ENCODE measurements at places on chromosomes 2 and 18. TPM values are rescaled to one million over a fixed set of nuclear protein-coding genes. Genes with fewer than 3 reads are reported as not detected.

Gene EMILIN1
- total RNA-seq: 3.0 TPM

Gene CD8B
- not detected for total RNA-seq

Gene RAB6D
- not detected for total RNA-seq

Gene MGAT5
- total RNA-seq: 23.6 TPM

DNA sequence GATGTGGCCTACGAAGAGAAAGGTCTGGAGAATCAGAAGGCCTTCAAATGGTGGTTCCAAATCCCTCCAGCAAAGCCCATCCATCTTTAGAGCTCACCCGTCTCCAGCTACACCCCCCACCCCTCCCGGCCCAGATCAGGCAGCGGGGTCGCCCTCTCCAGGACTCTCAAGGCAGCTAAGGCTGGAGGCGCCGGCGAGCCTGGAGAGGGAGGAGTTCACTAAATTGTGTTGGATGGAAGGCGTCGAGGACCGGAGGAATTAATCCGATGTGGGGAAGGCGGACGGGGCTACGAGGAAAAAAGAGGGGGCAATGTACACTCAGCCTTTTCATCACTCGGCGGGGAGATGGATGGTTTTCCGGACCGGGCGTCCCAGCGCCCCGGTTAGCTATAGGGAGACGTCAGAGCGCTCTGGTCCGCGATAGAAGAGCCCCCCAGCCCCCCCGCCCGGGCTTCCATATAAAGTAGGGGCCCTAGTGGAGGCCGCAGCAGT is at the start of gene GRP:
Gene GRP, plus strand, starts transcription at position 487 of the 492 bp plus-strand sequence. CDS start 108 bp downstream, outside the sequence.
- ATAC-seq: no peak

- no peak for ATAC-seq
These were observed 178.7 kb downstream of the ZNF385B start for GRCh38 chr2:179682756-179683155.

DNA sequence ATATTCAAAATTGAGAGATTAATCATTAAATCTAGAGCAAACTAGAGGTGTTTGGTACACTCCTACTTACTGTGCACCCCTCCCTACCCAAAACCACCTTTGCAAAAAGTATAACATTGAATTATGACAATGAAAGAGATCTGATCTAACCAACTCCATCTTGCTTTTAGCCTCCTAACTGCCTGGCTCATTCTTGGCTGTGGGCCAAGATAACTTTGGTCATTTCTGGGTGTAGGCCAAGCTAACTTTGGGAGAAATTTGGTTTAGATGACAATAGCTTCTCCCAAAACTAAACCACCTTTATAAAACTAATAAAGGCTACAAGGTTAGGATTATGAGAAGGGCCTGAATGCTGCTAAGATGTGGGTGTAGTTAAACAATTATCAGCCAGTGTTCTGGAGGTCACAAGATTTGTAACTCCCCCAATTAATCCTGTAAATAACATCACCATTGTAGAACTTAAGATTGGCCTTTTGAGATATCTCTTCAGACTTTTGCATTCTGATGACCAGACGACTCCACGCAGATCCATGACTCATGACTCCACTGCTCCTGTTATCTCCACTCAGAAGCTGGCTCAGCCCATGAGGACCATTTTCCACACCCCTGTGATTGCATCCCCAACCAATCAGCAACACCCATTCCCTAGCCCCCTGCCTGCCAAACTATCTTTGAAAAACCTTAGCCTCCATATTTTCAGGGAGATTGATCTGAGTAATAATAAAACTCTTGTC is 160.2 kb downstream of the FBXO15 start:
- ATAC-seq: no peak

GRCh38 chr2:180156651-180157050 is 149.6 kb upstream of the CWC22 start:
- ATAC-seq: no peak

GRCh38 chr2:21498016-21498415 is 374.2 kb downstream of the TDRD15 start:
- no peak for ATAC-seq

- no peak for ATAC-seq
These were observed 932.8 kb upstream of the POU3F3 start for GRCh38 chr2:103921161-103921560.

DNA sequence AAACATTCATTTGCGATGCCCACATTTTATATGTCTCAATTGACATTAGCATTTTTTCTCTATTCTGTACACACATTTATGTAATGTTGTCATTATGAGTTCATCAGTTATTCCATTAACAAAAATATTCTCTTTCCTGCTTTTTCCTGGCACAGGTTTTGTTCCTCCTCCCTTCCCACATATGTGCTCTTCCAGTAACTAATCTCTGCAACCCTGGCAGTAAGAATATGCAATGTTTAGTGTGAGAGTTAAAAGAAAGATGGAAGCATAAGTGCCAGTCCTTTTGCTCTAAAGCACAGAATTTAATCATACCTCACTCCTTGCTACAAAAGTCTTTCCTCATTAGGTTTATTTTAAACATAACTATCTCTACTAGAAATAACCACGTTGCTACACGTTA is 155.8 kb upstream of the ERBB4 start:
- ATAC-seq: no peak

GRCh38 chr2:24923106-24923505 is 3.1 kb upstream of the ADCY3 start:
- ATAC-seq: no peak

Data from esophagus mucosa (tissue), 1 donor.